Activated CD4-positive, alpha-beta T cell treated with anti-CD3 and anti-CD28 coated beads, Interleukin-2, amount 10 ng/mL, durations not matched to agents 7 days and 5 days (primary cell): ENCODE measurements at places on chromosomes 7 and 10.

DNA sequence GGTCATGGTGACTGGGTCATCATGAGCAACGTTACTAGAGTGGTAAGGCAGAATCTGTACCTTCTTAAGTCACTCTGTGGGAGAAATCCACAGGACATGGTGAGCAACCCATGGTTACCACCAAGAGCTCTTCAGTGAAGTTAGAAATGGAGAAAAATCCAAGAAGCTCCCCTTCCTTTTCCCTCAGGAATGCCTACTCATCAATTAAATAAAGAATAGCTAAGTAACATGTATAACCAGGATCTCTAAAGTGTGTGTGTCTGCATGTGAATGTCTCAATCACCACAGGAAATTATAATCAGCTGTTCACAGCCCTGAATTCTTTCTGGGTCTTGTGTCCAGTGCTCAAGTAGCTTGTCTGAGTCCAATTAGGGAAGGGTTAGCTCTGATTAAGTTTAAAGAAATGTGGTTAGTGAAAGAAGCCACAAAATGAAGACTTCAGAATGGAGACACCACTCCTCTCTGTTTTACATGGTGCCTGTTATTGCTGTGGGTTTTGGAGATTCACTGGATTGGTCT lies 73.2 kb downstream of the SEM1 start:
- DNase-seq, result no peak

DNA sequence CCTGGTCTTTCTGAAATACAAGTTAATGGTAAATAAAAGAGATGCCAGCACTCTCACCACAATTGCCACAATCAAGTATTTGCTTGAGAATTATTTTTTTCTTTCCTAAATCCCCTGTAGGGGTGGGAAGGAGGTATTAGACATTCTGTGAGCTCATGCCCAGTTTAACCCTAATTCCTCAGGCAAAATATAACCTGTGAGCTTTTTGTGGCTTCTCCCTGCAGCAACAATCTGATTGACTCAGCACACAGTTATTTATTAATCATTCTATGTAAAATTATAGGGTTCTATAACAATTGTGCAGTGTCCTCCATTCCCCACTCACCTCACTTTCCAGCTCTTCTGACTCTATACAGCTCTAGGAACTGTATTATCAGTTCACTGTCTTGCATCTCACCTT lies 66.3 kb downstream of the GLI3 start:
- DNase-seq, result no peak

- no peak for DNase-seq
Observed at GRCh38 chr7:10022957-10023356, 950.7 kb upstream of the PHF14 start.

GRCh38 chr10:95431900-95432342 lies 129.2 kb downstream of the SORBS1 start:
- no peak for DNase-seq
